Substantia nigra (tissue), 51 donors: ENCODE measurements at places on chromosomes 5 and 9.

DNA sequence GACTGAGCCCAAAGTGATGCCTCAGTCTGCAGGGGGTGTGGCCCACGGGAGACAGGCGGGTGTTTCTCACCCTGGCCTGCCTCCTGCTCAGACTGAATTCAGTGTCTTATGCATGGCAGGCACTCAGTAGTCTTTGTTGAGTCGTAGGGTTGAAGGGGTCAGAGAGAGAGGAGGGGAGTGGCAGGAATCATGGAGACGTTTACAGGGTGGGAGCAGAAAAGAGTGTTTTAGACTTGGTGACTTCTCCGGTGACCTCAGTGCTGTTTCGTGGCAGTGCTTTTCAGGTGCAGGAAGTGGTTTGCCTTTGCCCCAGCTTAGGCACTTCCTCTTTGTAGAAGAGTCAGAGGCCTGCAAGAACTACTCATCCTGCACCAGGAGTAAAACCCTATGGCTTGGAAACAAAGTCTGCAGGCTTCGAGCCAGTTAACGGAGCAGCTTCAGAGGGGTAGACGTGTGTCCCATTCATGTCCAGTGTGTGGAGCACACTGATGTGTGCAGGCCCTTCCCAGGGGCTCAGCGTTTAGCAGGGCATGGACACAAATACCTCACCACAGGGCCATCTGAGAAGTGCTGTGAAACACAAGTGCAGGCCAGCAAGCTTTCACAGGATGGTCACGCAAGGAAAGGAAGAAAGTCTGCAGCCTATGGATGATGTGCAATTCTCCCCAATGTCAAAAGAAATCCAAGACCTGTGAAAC lies 24.5 kb upstream of the SEMA4D start:
- DNase-seq: no peak

DNA sequence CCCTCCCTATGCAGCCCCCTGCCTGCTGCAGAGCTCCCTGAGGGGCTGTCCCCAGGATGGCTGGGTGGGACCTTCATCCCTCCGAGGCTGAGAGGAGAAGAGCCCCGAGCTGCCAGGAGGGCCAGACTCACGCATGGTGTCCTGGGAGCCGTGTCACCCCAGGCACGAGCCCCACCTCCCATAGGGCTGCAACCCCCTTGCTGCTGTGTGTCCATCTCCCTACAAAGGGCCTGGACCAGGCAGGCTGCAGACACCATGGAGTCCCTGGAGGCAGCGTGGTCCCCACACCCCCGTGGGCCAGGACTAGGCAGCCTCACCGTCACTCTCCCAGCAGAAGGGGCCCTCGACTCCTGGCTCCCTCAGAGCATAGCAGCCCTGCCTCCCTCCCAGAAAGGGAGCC lies 11.2 kb upstream of the SEC16A start:
- DNase-seq: no peak

- DNase-seq: no peak
Measured at GRCh38 chr5:69484891-69485290, 7.7 kb upstream of the OCLN start.

GRCh38 chr5:11273180-11273903 lies 512.3 kb upstream of the DAP start:
- no peak for DNase-seq

DNA sequence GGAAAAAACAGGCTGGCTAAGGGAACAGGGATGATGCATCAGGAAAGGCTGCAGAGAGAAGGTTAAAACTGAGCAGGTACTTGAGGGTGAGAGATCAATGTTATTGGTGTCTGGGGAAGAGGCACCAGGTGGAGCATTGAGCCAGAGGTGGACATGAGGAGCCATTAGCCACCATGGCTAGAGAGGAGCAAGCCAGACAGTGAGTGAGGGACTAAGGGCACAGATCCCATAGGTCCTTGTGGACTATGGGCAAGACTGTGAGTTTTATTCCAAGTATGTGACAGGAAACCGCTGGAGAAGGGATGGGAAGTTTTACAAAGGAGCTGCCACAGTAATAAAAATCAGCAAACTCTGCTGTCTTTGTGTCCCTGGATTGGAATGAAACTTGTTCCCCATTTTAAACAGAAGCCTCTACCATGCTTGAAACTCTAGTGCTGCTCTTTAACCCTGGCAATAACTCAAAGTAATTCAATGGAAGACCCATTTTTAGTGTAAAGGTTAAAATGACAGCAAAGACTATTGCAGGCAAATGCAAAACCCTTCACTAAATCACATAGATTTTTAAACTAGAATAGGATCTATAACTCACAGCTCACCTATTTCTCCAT lies 349.8 kb downstream of the ENC1 start:
- DNase-seq: no peak

- DNase-seq: no peak
Measured at GRCh38 chr9:132942541-132943182, 1.8 kb downstream of the TSC1 start.

DNA sequence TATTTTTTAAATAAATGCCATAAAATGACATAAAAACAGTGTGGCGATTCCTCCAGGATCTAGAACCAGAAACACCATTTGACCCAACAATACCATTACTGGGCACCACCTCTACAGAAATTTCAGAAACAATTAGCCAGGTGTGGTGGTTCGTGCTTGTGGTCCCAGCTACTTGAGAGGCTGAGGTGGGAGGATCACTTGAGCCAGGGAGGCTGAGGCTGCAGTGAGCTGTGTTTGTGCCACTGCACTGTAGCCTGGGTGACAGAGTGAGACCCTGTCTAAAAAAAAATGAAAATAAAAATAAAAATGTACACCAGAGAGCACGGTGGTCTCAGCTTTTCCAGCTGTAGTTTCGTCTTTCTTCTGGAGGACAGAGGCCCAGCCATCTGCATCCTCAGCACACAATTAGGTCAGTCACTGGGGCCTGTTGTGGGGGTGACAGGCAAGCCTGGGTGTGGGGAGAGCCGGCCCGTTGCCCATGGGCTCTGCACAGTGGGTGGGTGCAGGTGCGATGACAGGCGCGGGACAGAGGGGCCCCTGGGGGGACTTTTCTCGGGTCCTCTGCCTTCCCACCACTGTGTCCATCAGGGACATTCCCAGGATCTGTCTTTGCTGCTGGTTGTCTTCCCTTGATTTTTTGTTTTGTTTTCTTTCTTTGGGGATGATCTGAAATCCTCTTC lies 9.8 kb downstream of the COL5A1 start:
- DNase-seq: no peak

DNA sequence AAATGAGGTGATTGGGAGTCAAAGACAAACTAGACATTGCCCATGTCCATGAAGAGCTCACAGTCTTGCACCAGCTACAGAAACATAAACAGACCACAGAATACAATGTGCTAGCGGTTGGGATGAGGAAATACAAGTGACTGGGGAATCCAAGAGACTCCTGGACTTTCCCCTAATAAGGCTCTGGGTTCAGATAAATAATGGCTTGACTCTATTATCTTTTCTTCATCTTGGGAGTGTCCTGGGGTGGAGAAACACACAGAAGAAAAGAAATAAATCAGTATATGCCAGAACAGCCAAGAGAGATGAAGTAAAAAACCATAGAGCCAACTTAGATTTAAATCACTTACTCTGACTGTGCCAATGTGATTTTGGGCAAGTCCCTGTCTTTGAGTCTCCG lies 227.8 kb downstream of the PAPPA start:
- DNase-seq: no peak

DNA sequence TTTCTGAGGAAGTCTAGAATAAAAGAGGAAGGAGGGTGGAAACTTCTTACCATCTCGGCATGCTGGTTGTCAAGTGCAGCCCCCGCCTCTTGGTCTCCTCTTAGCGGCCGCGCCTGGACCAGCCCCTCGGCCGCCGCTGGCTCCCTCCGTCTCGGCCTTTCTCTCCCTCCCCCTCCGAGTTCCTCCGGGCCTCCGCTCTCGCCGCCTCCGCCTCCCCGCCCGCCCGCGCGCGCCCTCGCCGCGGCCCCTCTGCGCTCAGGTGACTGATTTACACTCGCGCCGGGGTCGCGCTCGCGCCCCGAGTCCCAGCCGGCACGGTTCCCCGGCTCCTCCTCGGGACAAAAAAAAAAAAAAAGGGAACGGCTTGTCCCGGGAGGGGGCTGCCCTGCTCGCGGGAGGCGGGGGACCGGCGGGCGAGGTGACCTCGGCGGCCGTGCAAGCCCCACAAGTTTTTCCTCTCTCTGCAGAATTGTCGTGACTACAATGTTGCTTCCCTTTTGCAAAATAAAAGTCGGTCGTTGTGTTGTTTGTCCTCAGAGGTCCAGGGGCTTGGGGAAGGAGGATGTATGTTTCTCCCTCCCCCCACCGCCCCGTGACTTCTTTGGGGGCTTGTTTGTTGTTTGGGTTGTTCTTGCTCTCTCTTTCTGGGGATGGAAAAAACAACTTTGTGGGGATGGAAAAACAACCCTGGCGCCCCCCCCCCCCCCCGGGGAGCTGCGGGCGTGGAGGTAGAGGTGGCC lies at the start of gene BNC2:
Gene BNC2, minus strand, starts transcription at position 75 of the 740 bp plus-strand sequence. Its CDS starts 22 bp downstream, at position 53.
- no peak for DNase-seq

DNA sequence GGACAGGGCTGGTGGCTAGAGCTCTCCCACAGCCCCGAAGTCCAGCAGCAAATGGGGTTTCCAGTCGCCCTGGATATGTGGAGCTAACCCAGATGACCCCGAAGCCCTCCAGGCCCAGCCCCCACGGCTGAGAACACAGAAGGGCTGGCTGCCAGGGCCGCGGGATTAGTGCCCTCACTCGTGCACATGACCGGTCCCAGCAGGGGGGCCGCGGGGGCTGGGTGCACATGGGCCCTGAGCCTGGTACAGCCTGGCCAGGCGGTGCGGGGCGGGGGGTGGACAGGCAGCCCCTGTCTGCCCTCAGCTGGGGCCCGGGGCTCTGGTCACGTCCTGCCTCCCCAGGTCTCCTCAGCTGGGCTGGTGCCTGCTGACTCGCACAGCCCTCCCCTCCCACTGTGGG lies 5.9 kb downstream of the SSNA1 start:
- peak; percentile 85 for DNase-seq

DNA sequence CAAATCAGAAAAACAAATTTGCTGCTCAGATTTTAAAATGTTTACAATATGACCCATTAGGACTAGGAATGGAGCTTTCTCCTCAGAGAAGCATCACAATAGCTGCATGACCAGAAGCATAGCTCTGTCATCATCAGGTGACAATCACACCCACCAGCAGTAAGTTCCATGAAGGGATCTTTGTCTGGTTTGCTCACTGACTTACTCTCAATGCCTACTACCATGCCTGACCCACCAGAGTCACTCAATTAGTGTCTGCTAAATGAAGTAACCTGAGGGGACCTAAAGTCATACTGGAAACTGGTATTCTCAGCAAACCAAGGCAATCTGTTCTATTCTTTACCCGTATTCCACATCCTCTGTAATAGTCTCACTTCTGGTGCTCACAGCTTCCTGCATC lies 7.7 kb downstream of the ERMP1 start:
- DNase-seq: no peak

DNA sequence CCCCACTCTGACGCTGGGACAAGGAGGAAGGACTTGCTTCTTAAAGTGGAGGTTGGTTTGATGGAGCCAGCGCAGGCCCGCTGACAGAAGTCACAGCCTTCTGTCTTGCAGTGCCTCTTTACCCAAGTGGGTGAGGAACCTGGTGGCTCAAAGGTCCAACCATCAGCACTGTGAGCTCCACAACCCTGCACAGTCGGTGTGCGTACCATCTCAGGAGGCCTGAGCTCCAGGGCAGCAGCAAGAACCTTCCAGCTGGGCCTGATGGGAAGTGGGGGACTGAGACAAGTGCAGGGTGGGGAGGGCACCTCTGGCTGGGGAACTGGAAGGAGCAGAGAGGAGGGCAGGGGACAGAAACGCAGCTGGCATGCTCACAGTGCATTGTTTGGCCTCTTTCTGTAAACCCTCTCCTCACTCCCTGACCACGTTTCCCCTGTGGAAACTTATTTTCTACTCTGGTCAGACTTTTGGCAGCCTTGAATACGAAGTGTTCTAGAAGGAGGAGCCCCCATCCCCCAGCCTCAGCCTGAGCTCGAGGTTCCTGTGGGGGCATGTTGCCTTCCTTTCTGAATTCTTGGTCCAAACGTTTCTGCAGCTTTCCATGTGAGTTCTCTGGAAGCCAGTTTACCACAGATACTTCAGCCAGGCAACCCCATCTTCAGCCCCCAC lies 178.5 kb upstream of the PITX1 start:
- no peak for DNase-seq

DNA sequence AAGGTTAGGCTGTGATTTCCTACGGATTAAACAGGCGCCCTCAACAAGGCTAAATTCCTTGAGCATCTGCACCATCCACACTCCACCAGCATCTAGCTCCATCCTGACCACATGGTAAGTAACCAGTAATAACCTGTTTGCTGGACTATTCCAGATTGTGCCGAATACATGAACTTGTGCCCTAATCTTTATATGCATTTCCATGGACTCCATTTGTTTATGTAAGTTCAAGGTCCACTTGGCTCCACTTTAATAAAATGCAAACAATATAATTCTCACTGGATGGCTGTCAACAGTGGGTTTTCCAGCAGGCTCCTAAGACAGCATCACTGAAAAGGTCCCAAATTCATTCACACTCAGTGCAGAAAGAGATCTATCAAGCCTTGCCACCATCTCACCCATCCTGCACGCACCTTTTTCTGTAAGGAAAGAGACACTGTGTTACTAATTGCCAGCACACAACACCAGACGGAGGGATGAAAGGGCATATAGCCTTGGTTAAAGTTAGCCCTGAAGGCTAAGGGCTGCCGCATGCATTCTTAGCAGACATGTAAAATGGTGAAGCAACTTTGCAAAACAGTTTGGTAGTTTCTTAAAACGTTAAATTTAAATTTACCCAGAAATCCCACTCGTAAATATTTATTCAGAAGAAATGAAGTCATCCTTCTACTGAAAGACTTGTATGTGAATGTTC lies 88.7 kb downstream of the GLIS3 start:
- no peak for DNase-seq

DNA sequence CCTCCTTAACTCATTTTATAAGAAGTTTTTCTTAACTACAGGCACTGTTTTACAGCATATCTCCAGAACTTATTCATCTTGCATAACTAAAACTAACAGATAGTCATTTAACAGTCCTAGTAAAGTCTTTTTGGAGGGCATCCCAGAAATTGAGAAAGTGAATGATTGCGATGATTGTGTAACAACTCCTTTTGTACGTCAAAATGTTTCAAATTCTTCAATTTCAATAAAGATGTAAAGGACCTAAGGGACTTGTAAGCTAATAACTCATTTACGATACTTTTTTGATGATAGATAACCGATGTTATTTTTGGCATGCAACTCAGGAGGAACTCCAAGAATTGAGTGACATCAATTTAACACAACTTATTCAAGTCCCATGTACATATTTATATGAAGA lies 42.7 kb downstream of the SVEP1 start:
- DNase-seq: no peak
